Activated T-cell treated with anti-CD3 and anti-CD28 coated beads for 48 hours (primary cell): ENCODE measurements at places on chromosomes 5 and 9.

DNA sequence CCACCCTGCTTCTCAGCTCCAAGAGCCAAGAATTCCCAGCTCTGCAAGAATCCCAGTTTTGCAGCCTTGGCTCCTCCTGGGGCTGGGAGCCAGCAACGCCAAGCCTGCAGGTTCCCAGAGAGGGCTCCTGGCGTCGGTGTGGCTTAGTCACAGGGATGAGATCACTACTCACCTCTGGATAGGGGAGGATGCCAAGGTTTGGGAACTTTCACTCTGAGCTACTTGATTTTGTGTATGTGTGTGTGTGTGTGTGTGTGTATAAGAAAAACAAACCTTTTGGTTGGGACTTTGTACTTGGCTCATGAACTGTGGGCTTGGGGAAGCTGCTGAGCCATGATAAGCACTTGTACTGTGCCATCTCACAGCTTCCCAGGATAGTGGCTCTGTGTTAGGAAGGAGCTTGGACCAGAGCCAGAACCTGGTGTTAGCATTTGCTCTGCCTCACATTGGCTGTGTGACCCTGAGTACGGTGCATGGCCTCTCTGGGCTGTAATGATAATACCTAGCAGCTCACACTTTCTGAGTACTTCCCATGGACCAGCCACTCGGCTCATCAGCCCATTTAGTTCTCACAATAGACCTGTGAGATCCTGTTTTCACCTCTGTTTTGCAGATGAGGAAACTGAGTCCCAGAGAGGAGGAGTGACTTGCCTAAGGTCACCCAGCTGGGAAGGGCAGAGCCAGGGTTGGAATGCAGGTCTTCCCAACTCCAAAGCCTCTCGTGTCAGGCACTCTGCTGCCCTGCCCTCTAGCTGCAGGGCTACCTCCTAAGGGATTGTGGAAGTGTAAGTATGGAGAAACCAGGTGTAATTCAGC, 41.4 kb upstream of the DAB2IP start:
- no peak for DNase-seq

GRCh38 chr9:106616026-106616425, 246.9 kb upstream of the ZNF462 start:
- DNase-seq = no peak

DNA sequence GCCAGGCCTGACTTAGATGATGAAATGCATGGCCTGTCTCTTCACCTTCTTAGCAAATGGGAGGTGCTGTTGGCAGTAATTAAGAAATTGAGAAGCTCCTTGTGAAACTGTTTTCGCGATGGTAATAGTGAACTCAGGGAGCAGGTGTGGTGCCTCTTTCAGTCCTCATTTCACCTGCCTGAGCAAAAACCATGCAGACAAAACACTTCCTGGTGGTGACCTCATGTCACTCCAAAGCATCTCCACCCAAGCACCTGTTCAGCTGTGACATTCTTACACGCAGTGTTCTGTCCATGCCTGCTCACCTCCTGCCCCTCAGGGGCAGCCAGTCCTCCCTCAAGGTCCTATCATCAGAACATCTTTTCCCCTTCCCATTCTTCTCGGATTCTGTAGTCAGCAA, 146.5 kb downstream of the CD180 start:
- no peak for DNase-seq

- no peak for DNase-seq
Measured at GRCh38 chr5:65695896-65696295, 26.0 kb downstream of the SGTB start.

GRCh38 chr9:15936306-15936921, 383.6 kb downstream of the CCDC171 start:
- DNase-seq = no peak

DNA sequence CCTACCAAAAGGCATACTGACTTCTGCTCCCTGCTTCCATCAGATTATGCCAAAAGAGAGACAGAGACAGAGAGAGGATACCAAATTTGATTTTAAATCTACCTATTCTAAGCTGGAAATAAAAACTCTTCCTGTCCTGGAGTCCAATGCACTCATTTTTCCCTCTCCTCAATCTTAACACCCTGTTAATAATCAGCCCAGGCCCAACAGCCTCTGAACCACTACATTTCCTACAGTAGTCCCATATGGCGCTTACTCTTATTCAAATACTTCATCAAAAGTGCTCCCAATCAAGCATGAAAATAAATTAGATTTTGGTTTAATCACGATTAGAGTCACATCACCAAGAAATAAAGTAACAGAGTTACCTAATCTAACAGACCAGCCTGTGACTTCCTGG, 152.3 kb downstream of the TSSK1B start:
- no peak for DNase-seq

DNA sequence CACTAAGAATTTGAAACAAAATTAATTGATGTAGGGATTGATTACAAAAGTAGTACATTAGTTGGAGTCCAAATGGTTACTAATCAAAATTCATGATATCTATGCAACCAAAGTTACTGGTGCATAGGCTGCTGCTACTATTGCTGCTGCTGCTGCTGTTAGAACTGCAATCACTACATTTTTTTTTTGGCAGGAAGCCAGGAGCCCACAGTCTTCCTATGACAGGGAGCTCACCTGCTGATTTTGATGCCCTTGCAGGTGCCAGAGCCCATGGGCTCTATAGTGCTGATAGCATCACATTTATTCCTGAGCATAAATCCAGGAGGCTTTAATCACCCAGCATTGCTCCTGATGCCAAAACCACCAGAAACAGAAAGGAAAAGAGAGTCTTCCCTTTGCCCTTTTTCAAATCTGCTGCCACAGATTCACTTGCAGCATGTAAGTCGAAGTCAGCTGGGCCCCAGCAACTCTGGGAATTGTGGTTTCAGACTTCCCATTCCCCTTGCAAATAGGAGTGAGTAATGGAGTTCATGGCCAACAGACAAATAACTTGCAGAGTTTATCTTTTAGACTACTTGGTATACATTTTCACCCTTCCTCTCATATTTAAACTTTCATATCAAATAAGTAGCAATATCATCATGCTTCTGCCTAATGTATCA, 17.6 kb downstream of the SLCO6A1 start:
- no peak for DNase-seq

GRCh38 chr9:122383992-122384461, 13.2 kb downstream of the PTGS1 start:
- no peak for DNase-seq

DNA sequence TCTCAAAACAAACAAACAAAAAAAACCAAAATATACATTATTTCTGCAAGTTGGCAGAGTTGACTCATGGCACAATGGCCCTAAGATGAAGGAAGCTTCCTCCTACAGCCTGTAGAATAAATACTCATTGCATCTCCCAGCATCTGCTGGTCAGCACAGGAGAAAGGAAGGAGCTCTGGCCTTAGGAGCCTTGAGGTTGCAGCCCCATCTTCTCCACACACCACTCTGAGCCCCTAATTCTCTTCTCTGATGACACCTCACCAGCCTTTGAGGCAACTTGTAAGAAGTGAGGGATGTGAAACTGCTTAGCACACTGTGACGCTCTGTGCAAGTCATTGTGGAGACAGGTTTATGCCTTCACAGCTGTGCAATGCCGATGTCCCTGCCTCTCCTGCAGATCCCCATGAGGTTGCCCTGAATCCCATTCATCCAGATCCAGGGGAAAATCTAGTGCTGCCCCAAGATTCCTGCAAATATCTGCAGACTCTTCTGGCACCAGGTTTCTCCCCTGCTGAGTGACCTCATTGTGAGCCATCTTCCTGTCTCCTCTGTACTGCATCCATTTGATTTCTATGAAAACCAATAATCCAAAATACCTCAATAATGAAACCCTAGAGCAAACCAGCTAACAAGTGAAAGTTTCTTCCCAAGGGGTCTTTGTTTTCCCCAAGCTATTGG, 65.3 kb upstream of the TGFBR1 start:
- DNase-seq = no peak

DNA sequence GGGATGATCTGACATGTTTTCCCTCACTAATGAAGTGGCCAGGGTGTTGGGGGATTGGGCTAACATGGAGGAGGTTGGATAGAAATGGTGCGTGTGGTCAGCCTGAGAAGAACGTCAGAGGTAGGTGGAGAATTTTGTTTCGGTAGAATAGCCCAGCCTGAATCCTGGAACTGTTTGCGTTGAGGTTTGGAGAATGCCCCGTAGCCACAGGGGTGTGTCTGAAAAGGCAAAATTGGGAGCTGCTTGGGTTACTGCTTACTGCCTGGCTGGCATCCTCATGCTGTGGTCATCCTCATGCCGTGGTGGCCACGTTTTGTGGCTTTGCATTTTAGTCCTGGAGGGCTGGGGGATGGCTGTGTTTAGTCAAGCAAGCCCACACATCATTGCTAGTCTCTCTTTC, 236.9 kb downstream of the GOLPH3 start:
- no peak for DNase-seq

- DNase-seq = no peak
Measured at GRCh38 chr9:133775951-133776905, 38.1 kb upstream of the SARDH start.

DNA sequence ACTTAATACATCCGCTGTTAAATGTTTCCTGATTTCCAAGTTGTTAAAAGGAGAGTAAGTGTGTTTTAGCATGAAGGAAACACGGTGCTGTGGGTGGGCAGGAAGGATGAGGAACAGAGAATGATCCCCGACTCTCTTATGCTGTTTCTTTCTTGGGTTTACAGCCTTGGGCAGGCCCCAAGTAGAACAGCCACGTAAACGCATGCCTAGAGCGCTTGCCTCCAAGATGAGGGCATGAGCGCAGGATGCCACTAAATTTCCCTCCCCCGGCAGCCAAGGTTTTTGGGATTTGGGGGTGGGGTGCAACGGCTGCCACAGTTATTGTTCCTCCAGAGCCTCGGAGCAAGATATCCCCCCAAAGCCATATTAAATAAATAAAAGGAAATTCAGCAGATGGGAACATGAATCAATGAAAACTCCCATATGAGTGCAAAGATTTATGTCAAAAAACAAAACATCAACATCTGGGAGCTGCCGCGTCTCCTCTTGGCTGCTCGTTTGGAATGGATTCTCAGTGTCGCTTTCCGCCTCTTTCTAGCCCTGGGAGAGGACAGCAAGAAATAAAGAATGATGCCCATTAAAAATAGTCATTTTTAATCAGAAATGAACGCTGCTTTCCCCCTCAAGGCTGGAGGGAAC, 10.0 kb upstream of the DELE1 start:
- no peak for DNase-seq

DNA sequence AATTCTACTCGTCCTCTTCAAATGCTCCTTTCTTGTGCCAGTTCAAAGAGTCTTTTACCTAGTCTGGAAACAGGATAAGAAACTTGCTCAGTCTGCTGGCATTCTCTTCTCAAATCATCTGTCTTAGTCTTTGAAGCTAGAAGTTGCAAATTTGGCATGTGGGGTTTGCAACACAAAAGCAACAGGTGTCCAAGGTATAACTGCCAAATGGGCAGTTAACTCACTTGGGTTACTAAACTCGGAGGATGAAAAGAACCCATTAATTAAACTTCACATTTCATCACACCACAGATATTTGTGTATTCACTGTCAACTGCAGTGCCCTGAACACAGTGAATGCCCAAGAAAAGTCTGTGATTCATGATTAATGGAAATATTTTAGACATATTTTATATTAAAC, 108.0 kb upstream of the TARS1 start:
- DNase-seq = no peak

DNA sequence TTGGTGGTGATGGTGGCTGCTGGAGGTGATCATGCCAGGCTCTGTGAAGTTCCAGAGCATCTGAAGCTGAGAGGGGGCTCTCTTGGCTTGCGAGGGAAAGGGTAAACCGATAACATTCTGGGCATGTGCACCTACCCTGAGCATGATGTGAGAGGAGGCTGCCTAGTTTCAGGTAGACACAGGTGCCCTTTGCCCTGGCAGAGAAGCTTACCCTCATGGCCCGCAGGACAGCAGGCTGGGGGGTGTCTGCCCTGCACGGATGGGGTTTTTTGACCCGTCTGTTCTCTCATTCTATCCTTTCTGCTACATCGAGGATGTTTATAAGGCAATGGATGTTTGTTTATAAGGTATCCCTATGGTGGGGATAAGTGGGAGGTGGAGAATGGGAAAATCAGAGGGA, 132.9 kb downstream of the WDR41 start:
- DNase-seq = no peak

DNA sequence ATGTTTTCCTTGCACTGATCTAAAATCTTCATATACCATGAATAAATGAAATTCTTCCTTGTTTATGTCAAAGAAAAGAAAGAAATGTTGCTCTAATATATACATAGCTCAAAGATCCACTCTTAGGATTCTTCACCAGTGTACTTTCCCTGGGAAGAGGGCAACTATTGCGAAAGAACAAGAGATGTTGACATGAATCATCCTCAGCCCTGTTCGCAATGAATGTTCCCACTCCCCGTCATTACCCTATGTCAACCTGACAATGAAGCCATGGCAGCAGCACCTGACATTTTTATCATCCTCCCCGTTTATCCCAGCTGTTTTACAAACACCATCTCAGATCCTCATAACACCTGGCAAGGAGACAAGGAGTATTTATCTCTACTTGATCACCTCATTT, 409.1 kb upstream of the GRIA1 start:
- no peak for DNase-seq

GRCh38 chr9:93081081-93081529, 14.9 kb upstream of the CARD19 start:
- DNase-seq = no peak

GRCh38 chr5:163094492-163095180, 342.8 kb upstream of the CCNG1 start:
- no peak for DNase-seq

GRCh38 chr5:14728459-14728938, 64.0 kb downstream of the OTULIN start:
- no peak for DNase-seq

GRCh38 chr5:74052441-74053221, 426.6 kb downstream of the ARHGEF28 start:
- DNase-seq = no peak

GRCh38 chr5:62942384-62942783, 363.8 kb downstream of the LRRC70 start:
- no peak for DNase-seq

DNA sequence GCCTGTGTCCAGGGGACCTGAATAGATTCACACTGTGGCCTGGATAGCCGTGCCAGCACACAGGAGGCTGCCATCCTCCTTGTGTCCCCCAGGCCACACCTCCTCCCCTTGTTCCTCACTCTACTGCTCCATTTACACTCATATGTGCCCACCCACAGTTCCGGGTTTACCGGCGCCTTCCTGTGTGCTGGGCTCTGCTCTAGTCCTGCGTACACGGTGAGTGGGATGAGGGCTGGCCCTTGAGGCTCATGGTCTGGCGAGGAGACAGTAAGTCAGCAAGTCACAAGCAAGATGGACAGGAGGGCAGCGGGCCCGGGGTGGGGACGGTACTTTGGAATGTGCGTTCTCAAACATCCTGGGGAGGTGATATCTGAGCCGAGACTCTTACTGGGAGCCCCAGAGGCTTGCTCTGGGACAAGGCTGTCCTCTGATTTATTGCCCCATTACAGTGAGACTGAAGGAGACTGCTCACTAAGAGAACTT, 32.4 kb upstream of the NXNL2 start:
- no peak for DNase-seq

- no peak for DNase-seq
Measured at GRCh38 chr5:72455476-72455875, 51.7 kb downstream of the ZNF366 start.
